Dermis microvascular lymphatic vessel endothelial cell (primary cell): ENCODE measurements at places on chromosomes 13 and 19. TPM values are rescaled to one million over a fixed set of nuclear protein-coding genes. Genes with fewer than 3 reads are reported as not detected.

CGB3 gene
- total RNA-seq: not detected in 2 replicates

ZNF793 gene
- 0.39 and 1.0 TPM in 2 replicates for total RNA-seq

DNA sequence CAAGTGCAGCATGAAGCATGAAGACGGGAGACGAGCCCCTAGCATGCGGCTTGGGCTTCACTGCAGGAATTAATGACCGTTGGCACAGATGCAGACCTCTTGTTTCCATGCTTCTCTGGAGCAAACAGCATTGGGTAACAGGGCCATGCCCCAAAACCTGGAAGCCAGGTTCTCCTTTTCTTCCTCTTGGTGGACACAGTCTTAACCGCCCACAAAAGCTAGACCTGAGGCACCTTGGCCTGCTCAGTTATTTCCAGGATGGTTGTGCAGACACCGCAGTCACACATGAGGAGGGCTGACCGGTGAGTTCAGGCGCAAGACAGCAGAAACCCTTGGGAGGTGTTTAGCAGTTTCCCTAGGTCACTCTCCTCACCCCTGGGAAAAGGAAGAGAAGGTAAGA, 133.9 kb upstream of the GJB6 start:
- no peak for DNase-seq

KLK2 gene
- total RNA-seq: not detected in 2 replicates

GRCh38 chr19:18074192-18074591, 12.5 kb downstream of the IL12RB1 start:
- DNase-seq: no peak

- DNase-seq: no peak
These were observed at the start of gene KCNN4 for GRCh38 chr19:43780706-43781525. Gene KCNN4, minus strand, starts transcription at chr19:43780973. Its CDS starts 112 bp downstream, at chr19:43780861.
